ENCODE measurements at places on chromosomes 2 and 18.

- DNase-seq: no peak
Measured at GRCh38 chr2:85547089-85547858, 8.3 kb downstream of the MAT2A start.

GRCh38 chr2:38146275-38146906 is 70.4 kb upstream of the CYP1B1 start:
- DNase-seq: peak; percentile 71

- no peak for DNase-seq
Measured at GRCh38 chr2:12560618-12561017, 156.1 kb upstream of the TRIB2 start.

DNA sequence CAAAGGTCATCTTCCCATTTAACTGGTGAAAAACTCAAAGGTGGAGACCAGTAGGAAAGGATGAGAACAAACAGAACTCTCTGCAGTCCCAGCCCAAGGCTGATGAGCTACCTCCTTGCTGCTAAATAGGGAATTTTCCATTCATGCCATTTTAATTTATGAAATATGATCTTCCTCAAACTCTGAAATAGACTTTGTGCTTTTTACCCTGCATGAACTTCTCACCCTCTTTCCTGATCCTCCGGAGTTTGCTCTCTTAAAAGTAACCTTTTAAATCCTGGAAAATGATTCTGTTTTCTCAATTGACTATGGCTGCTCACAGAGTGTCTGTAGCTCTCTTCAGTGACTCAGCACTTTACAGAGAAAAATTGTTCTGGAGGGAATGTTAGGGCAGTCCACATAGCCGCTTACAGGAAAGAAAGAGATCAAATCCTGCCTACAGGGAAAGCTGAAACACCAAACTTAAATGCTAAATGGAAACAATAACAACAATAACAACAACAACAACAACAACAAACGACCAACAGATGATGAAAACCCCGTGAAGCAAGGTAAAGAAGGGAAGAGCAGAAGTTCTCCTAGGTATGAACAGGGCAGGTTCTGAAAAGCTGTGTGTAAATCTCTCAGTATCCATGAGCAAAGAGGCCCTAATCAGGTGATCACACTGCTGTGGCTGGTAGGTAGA is 79.8 kb upstream of the SESTD1 start:
- peak; percentile 21 for DNase-seq

DNA sequence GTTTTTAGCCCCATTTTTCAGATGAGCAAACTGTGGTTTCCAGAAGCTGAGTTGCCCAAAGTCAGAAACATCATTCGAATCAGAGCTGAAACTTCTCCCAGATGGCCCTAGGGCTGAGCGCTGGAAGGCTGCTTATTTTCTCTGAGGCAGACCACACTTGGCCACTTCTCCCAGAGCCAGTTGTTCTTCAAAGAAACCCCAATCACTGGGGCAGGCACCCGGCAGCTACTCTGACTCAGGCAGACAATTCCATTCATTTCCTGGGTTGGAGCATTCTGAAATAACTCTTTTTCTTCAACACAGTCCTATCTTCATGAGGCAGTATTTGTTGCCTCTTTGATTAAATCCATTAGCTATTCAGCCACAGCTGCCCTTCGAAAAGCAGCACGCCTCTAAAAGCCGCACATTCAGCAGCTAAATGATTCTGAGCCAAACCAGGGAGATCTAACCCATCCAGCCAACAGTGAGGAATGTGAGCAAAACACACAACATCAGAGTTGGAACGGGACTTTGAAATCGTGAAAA is 40.9 kb downstream of the LRATD1 start:
- no peak for DNase-seq

DNA sequence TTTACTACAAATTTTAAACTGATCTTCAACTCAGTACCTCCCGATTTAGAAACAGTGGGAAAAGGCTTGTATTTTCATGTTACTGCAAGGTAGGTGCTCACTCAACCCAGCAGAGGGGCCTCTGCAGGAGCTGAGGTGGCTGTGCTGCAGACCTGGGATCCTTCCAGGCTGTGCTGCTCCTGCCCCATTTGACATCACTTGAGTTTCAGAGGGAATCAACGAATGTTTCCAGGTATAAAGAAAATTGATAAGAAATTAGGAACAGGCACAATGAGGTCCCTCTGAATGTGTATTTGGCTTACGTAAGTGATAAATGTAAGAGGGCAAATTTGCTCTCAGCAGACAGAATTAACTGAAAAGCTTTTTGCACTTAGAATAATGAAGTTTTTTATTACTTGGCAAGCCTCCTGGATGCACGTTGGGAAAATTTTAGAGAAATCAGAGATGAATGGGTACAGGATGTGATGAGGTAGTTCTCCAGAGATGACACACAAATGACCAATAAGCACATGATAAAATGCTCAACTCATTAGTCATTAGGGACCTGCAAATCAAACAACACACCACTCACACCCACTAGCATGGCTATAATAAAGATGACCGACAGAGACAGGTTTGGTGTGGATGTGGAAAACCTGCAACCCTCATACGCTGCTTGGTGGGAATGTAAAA is 114.0 kb downstream of the NOL10 start:
- DNase-seq: peak; percentile 99

GRCh38 chr2:25551316-25551715 is 122.1 kb downstream of the DTNB start:
- DNase-seq: no peak

Measured in bronchial epithelial cell (primary cell).